ENCODE measurements at places on chromosomes 1 and 21. TPM values are rescaled to one million over a fixed set of nuclear protein-coding genes. Genes with fewer than 3 reads are reported as not detected.

The PRR9 gene
- not detected for total RNA-seq

The TCEA3 gene
- 0.18 TPM for total RNA-seq

The GUCA2B gene
- not detected for total RNA-seq

The POU2F1 gene
- total RNA-seq: 3.7 TPM

The RAB3B gene
- 21.7 TPM for total RNA-seq

The SRGAP2B gene
- 54.3 TPM for total RNA-seq

The MYCL gene
- 2.8 TPM for total RNA-seq

The SMCP gene
- not detected for total RNA-seq

The KCNE2 gene
- total RNA-seq: not detected

The GBP2 gene
- total RNA-seq: 29.8 TPM

The ZC3H12A gene
- 5.8 TPM for total RNA-seq

The PROX1 gene
- total RNA-seq: 3.1 TPM

The NTPCR gene
- 12.9 TPM for total RNA-seq

The FOXD3 gene
- total RNA-seq: not detected

The IRF6 gene
- total RNA-seq: 7.9 TPM

The GPR3 gene
- 0.09 TPM for total RNA-seq

The ARHGEF16 gene
- 0.09 TPM for total RNA-seq

The FCAMR gene
- not detected for total RNA-seq

The BSDC1 gene
- 41.4 TPM for total RNA-seq

The PIGR gene
- total RNA-seq: not detected

The ODR4 gene
- total RNA-seq: 20.6 TPM

The MR1 gene
- total RNA-seq: 7.4 TPM

The TSTD1 gene
- 22.9 TPM for total RNA-seq

The MX1 gene
- 5.0 TPM for total RNA-seq

The SPATC1L gene
- 4.0 TPM for total RNA-seq

The OR2L3 gene
- total RNA-seq: not detected

The AGTRAP gene
- total RNA-seq: 26.4 TPM

The GIPC2 gene
- total RNA-seq: 18.6 TPM

The ICOSLG gene
- 0.54 TPM for total RNA-seq

The NTRK1 gene
- not detected for total RNA-seq

The CACHD1 gene
- total RNA-seq: 1.0 TPM

The ZNF683 gene
- not detected for total RNA-seq

The ADAM15 gene
- total RNA-seq: 279 TPM

The ATP1A4 gene
- not detected for total RNA-seq

The GSTM5 gene
- 0.09 TPM for total RNA-seq

The MTARC1 gene
- total RNA-seq: 2.2 TPM

The SOX13 gene
- 20.0 TPM for total RNA-seq

The ANGPTL3 gene
- not detected for total RNA-seq

The LRRC39 gene
- total RNA-seq: 0.09 TPM

The LAPTM5 gene
- 11.5 TPM for total RNA-seq

The DNM3 gene
- total RNA-seq: 0.56 TPM

The CELF3 gene
- not detected for total RNA-seq

The ESPN gene
- 0.45 TPM for total RNA-seq

The AIRE gene
- total RNA-seq: under 0.01 TPM
